ENCODE measurements at places on chromosomes 11 and 22.
A peak's percentile ranks its signal among the peaks of the same experiment; 100 is the strongest.

DNA sequence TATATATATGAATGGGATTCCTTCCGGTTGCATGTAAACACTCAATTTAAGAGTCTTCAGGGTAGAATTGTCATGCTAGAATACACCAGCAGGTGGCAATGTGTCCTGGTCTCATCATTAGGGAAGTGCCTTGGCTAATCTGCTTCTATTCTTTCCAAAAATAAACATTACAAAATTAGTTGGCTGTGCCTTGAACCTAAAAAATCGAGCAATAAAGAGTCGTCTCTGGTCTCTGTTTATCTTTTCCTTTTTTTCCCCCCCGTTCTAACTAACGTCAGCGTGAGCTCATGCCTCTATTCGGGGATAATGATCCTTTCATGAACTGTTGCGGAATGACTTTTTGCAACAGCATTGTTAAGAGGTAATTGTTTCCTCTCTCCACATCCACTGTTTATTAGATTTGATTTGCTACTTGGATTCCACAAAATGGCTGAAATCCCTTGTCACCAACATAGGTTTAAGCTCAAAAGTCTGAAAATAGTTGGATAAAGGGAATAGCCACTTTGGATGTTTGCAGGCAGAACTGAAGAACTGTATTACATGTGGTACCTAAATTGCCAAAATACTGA lies 1.2 kb upstream of the ARHGEF12 start:
- DNase-seq = peak; percentile 70

- DNase-seq = peak; percentile 60
Observed at GRCh38 chr11:116930177-116930576, 92.8 kb upstream of the APOA1 start.

DNA sequence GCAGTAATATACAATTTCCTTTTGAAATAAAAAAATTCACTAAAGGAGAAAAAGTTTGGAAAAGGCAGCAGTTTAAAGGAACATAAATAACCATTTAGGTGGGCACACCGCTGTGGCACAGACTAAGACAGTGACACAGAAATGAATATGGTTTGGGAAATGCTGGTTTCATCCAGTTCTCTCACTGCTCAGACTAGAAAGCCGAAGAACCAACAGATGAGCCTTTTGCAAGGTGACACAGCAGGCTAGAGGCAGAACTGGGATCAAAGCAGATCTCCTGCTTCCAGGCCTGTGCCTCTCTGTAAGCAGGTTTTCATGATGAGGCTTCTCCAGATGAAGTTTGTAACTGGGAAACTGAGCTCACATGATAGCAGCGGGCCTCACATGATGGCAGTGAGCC lies 380.0 kb upstream of the NARS2 start:
- no peak for DNase-seq

GRCh38 chr11:67355023-67355793 lies 1.9 kb upstream of the POLD4 start:
- no peak for DNase-seq

- no peak for DNase-seq
Observed at GRCh38 chr22:27175021-27175838, 517.8 kb downstream of the MIAT start.

DNA sequence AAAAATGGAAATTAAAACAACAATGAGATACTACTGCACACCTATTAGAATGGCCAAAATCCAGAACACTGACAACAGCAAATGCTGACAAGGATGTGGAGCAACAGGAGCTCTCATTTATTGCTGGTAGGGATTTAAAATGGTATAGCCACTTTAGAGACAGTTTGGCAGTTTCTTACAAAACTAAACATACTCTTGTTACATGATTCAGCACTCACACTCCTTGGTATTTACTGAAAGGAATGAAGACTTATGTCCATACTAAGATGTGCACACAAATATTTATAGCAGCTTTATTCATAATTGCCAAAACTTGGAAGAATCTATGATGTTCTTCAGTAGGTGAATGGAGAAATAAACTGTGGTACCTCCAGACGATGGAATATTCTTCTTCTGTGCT lies 40.8 kb downstream of the PGM2L1 start:
- DNase-seq = no peak

DNA sequence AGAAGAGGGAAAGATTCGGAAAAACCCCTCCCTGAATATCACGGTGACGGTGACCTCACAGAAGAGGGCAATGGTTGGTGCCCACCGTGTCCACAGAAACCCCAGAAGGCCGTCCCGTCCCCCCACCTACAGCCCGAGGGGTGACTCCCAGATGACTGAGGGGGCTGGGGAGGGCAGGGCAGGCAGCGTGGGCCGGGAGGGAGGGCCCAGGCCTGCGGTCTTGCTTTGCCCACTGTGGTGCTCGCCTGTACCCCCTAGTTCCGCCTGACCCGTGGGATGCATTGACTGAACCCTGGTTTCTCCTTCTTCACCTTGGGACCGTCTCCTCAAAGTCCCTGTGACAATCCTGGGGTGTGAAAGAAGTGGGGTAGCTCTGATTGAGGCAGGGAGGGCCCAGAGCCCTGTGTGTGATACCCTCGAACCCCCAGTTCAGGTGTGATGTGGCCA lies 526.7 kb downstream of the BRD1 start:
- no peak for DNase-seq

- no peak for DNase-seq
Observed at GRCh38 chr22:21688706-21689381, 23.0 kb downstream of the PPIL2 start.

GRCh38 chr11:34510218-34510617 lies 3.4 kb downstream of the ELF5 start:
- DNase-seq = no peak

DNA sequence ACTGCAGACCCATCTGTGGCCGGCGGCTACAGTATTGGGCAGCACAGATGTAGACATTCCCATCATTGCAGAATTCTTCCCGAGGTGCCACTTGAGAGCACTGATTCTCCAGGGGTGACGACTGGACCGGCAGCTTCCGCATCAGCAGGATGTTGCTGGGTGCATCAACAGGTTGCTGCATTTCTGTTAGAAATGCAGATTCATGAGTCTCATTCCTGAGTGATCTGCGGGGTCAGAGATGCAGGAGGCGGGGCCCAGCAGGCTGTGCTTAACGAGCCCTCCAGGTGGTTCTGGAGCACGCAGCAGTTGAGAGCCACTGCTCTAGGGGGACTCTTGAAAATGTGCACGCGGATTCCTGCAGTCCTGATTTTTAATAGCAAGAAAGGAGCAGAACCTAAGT lies 321.8 kb downstream of the TBC1D22A start:
- no peak for DNase-seq

DNA sequence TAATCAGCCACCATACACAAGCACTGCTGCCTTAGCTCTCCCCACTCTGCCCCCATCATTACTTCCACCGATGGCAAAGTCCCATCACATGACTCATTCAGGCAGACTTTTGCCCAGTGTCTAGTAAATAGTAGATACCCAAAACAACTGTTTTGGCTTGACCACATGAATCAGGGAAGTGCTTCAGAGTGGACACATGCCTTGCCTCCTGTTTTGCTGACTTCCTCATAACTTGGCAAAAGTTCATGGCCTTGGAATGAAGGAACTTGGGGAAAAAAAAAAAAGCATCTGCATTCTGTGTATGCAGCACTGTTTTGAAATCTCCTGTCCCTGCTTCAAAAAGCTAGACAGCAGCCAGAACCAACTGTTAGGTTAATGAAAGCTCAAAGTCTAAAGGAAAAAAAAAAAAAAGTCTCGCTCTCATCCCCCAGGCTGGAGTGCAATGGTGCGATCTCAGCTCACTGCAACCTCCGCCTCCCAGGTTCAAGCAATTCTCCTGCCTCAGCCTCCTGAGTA lies 335.3 kb downstream of the FAM181B start:
- no peak for DNase-seq

- DNase-seq = no peak
Observed at GRCh38 chr11:77259641-77260040, 41.8 kb downstream of the GDPD4 start.

GRCh38 chr11:110492321-110492685 lies 62.6 kb downstream of the FDX1 start:
- no peak for DNase-seq

DNA sequence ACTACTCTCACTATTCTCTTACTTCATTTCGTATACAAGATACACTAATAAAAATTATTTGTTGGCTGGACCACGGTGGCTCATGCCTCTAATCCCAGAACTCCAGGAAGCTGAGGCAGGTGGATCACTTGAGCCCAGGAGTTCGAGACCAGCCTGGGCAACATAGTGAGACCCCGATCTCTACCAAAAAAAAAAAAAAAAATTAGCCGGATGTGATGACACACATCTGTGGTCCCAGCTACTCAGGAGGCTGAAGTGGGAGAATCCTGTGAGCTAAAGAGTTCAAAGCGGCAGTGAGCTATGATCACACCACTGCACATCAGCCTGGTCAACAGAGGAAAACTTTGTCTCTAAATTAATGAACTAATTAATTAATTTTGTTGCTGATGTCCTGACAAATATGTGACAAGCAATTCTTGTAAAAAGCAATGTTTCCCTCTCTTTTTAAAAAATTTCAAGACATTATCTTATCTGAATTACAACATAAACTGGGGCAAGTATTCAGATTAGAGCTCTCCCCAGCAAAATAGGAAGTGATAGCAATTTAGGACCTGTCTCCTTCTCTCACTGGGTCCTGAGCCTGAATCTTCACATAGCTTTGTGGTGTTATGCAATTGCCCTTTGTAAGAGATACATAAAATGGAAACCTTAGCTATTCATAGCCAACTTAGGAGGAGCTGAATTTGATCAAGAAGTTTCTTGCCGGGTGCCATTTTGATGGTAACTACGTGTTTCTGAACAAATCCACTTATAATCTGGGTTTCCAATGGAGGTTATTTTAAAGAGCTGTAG lies 17.6 kb upstream of the TMA7B start:
- DNase-seq = no peak

- DNase-seq = no peak
Observed at GRCh38 chr11:11667056-11667455, 45.3 kb upstream of the GALNT18 start.

DNA sequence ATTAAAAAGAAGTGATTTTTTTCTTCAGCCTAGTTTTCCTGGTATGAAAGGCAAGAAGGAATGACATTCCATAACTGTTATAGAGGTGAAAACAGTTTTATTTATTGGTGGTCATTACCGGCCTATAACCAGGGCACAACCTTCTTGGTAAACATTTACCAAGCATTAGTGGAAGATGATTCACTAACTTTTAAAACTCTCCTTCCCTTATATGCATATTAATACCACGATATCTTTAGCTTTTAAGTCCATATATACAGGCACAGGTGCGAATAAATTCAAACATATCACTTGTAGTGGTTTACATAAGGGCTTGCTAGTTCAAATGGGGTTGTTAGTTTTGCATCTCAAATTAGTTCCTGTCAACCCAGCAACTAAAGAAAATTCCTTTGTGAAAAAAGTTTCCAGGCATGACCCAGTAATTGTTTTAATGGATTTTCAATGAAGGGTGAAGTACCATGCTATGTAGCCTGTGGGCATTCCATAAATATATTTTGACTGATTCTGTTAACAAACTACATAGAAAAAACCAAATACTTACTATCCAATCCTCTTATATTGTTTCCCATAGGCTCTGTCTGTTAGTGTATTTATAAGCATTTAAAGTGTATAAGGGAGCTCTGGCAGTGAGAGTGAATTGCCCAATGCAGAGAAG lies 30.6 kb upstream of the ROBO3 start:
- DNase-seq = no peak

- DNase-seq = no peak
Observed at GRCh38 chr11:116530705-116531104, 242.1 kb downstream of the BUD13 start.

DNA sequence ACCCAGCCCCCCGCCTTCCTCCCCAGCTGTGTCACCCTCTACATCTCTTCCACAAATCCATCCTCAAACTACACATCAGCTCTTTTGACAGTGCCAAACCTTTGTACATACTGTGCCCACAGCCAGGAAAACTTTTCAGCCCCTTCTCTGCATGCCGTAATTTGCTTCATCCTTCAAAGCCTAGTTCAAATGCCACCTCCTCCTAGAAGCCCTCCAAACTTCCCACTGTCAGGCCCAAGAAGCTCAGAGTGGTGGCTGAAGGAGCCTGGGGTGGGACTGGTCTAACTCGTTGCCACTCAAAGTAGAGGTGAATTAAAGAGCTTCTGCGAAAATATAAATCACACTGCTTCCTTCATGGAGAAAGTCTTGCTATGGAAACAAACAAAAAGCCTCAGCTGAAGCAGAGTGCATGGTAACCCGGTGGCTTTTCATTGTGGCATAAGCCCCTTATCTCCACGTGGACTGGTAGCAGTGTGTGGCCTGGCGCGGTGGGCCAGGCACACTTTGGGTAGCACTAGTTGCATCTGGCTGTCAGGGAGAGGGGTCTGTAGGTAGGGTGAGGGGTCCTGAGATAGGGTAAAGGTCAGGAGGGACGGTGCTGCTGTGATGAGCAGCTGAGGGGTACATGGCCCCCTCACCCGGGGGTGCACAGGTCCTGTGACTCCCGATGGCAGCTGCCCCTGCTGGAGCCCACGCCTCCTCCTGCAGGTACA lies 76.9 kb downstream of the MYO7A start:
- no peak for DNase-seq

- no peak for DNase-seq
Observed at GRCh38 chr11:67357831-67358670, 4.7 kb upstream of the POLD4 start.

DNA sequence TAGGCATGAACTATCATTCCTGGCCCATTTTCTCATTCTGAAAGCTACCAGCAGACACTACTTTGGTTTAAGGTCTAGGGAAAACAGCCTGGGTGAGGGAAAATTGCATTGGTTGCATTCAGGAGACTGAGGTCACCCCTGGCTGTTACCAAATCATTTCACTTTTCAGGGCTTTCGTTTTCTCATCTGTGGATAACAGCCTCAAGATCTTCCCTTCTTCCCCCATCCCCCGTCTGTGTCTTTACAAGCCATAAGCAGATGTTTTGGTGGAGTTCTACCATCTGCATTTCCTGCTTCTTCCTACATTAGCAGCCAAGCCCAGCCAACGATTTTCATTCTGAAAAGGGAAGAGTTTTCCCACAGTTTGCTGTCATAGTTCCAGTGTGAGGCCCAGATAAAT lies 130.4 kb downstream of the HIPK3 start:
- DNase-seq = no peak

GRCh38 chr22:43446916-43447315 lies 35.1 kb downstream of the MPPED1 start:
- DNase-seq = no peak

DNA sequence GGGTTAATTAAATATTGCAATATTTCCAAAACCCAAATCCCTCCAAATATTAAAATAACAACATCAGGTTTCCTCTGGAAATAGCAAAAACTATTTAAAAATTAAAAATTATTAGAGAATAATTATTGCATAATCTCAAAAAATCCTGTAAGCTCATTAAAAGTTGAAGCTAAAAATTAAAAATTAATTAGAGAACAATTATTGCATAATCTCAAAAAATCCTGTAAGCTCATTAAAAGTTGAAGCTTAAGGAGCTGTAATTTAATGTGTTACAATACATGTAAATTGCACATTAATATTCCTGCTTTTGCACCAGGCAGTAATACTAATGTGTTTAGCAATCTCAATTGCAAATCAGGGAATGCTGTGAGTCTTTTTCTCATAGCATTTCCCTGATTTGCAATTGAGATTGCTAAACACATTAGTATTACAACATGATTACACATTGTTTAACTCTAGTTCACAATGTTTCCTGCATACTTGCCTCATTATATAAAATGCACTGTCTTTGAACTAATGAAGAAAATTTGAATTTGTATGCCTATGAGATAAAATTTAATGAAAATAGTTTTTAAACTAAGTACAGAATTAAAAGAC lies 247.7 kb downstream of the GUCY1A2 start:
- no peak for DNase-seq

GRCh38 chr11:86301742-86302091 lies 323 bp upstream of the HIKESHI start:
- DNase-seq = no peak
